ENCODE measurements at places on chromosomes 2 and 18.

GRCh38 chr2:133345638-133346037 is 222.6 kb downstream of the NCKAP5 start:
- DNase-seq, result no peak

DNA sequence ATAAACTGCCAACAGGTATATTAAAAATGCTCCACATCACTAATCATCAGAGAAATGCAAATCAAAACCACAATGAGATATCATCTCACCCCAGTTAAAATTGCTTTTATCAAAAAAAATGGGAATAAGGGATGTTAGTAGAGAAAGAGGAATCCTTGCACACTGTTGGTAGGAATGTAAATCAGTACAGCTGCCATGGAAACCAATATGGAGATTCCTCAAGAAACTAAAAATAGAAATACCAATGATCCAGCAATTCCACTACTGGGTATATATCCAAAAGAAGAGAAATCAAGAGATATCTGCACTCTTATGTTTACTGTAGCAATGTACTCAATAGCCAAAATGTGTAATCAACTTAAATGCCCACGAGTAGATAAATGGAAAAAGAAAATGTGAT is 40.6 kb downstream of the ZRANB3 start:
- DNase-seq, result peak; percentile 25

DNA sequence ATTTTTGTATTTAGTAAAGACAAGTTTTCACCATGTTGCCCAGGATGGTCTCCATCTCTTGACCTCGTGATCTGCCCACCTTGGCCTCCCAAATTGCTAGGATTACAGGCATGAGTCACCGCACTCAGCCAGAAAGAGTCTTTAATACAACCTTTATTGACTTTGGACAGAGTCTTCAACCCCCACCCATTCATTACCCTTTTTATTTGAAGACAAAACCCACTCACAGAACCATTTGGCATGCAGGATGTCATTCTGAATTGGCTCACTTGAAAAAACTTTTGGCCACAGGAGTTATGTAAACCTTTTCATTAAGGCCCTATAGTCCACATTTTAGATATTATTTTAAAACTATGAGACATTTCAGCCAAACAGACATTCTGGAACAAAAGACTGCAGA is 217.9 kb upstream of the RND3 start:
- no peak for DNase-seq

GRCh38 chr2:196206804-196207203 is 35.4 kb upstream of the STK17B start:
- DNase-seq, result no peak

DNA sequence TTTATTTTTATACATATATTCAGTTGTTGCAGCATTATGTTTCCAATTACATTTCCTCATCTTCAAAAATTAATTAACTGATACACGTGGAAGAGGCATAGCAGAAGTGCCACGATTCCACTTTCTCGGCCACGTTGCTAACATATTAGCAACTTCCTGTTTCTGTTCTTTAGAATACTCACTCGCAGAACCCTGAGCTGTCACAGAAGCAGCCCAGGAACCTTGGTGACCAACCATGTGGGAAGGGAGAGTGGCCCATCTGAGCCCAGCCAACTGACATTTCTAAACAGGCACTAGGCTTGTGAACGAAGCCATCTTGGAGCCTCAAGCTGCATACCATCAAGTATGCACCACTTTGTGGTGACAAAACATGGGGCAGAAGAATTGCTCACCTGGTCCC is 350.1 kb downstream of the CBLN2 start:
- DNase-seq, result no peak

GRCh38 chr2:27316655-27317412 is 6.1 kb downstream of the MPV17 start:
- DNase-seq, result no peak

DNA sequence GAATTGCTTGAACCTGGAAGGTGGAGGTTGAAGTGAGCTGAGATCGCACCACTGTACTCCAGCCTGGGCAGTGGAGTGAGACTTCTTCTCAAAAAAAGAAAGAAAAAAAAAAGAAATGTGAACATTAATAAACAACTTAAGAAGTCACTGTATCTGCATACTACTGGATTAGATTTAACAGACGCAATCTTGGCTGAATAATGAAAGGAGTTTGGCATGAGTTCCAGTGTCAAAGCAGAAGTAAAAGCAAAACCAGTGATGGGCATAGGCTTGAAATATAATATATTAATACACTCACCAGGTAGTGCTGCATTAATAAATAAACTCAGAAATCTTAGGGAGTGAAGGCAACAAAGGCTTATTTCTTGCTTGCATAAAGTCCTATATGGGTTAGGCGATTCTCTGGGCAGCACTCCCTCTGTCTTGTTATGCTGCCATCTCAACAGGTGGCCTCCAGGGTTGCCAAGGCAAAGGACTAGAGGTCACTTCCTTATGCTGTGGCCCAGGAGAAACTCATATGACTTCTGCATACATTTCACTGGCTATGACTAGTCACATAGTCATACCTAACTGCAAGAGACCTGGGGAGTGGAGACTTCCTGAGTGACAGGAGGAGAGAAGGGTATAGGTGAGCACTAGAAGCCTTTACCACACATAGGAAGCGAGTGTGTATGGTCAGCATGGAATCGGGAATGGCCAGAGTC is 296.2 kb upstream of the SPRED2 start:
- DNase-seq, result no peak
